CD4-positive, alpha-beta T cell treated with Interleukin-1 beta for 1 hour (primary cell): ENCODE measurements at places on chromosomes 13 and 19.

- no peak for DNase-seq
These were observed 267.1 kb upstream of the TMTC4 start for GRCh38 chr13:100941377-100942368.

DNA sequence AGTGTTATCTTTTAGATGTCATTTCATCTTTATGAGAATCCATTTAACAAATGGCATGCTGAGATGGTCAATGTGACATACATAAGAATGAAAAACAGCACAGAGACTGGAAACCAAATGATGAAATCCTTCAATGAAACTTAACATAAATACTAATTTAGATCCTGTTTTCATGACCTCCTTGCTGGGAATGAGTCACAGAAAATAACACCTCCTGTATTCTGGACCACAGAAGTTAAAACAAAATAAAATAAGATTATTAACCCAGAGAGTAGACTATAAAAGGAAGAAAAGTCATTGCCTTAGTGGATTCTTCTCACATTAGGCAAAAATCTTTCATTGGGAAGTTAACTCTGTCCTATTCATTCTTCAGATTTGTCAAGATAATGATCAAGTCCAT, 1.6 kb downstream of the DIAPH3 start:
- DNase-seq: no peak

DNA sequence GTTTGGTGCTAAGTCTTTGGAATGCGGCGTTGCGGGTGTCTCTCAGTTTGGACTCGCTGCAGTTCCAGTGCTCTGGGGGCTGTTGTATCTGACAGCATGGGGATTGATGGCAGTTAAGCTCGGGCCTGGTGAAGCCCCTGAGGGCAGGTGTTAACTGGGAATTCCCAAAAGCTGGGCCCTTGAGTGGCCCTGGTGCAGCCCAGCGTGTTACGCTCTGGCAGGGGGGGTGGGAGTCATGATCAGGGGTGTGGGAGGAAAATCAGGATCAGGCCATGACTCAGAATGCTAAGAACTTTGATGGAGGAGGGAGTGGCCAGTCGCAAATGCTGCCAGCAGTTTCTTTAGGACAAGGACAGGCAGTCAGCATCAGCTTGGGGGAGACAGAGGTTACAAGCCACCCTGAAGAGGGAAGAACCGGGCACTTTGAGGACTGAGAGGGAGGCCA, 19.6 kb downstream of the AP2A1 start:
- no peak for DNase-seq

- peak; percentile 23 for DNase-seq
These were observed 430 bp downstream of the MAP4K1 start for GRCh38 chr19:38617283-38617763.

GRCh38 chr19:18306209-18306887, 16.5 kb downstream of the LSM4 start:
- no peak for DNase-seq

GRCh38 chr19:55116232-55116858, 1.1 kb downstream of the PPP1R12C start:
- DNase-seq: peak; percentile 62

DNA sequence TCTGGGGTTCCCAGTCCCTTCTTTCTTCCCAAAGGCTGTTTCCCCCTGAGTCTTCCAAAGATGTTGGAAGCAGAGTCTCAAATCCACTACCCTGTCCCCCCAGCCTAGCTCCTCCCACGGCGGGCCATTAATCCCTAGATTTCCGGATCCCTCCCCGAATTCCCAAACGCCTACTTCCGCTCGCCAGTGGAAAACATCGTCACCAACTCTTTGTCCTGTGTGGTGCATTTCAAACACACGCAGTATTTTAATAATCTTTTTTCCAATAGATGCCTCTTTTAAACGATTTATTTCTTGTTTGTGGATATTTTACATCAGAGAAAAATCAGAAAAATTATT, 610 bp downstream of the ZNF791 start:
- DNase-seq: no peak

- no peak for DNase-seq
These were observed 1.8 kb downstream of the KATNAL1 start for GRCh38 chr13:30305456-30305970.

DNA sequence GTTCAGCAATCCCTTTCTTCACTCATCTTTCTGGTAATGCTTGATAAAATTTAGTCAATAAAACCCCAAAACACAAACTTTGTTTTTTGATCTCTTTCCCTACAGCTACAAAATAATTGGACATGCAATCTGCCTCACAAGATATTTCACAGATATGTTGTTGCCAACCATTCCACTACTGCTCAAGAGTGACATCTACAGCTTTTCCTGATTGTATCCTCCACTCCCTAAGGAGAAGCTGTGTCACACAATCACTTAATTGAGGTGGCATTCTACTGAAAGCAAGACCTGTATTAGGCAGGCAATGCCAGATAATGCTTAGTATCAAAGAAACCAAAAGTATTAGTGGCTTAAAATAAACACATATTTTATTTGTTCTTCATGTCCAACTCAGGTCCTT, 1646.2 kb upstream of the SPRY2 start:
- no peak for DNase-seq

- DNase-seq: no peak
These were observed 11.7 kb downstream of the UGGT2 start for GRCh38 chr13:96041326-96042110.

- no peak for DNase-seq
These were observed 13.1 kb upstream of the ZNF888 start for GRCh38 chr19:52936151-52936953.

DNA sequence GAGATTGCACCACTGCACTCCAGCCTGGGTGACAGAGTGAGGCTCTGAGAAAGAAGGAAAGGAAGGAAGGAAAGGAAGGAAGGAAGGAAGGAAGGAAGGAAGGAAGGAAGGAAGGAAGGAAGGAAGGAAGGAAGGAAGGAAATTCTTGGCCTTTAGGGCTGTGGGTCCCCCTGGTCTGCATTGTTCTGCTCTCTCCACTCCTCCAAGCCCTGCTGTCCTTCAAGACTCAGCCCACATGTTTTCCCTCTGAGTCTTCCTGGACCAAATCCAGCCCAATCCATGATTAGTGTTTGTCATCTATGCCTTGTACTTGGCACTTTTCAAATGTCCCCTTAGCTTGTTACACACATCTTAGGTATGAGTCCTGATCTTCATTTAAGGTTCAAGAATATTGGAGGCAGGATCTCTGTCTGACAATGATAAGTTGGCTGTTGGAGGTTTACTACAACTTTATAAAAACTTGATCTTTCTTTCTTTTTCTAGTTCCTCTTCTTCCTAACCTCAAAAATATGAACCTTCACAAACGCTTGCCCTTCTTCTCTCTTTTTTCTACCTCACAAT, 48.8 kb upstream of the INTS6 start:
- no peak for DNase-seq

GRCh38 chr13:78197231-78197630, 278.6 kb upstream of the EDNRB start:
- no peak for DNase-seq

GRCh38 chr13:76579701-76580100, 306.5 kb downstream of the KCTD12 start:
- no peak for DNase-seq

- DNase-seq: peak; percentile 62
These were observed 7.5 kb upstream of the LIN7B start for GRCh38 chr19:49106648-49107135.

- DNase-seq: no peak
These were observed 11.9 kb downstream of the ADAT3 start for GRCh38 chr19:1917146-1917545.

DNA sequence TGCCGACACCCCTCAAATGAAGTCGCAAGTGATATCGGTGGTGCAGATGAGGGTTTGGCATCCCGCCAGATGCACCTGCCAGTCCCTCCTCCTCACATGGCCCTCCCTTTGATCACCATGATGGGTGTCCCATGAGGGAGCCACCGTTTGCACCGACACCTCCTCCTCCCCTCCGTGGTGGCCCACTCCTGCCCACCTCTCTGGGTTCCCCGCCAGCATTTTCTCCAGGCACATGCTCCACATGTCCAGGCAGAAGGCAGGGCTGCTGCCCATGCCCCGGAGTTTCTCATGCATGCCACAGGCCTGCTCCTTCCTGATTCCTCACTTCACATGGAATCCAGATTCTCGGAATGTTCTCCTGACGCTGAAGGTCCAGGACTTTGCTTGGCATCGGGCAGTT, 49.3 kb downstream of the COL4A2 start:
- no peak for DNase-seq

GRCh38 chr19:40716031-40716481, 630 bp downstream of the COQ8B start:
- DNase-seq: peak; percentile 54

DNA sequence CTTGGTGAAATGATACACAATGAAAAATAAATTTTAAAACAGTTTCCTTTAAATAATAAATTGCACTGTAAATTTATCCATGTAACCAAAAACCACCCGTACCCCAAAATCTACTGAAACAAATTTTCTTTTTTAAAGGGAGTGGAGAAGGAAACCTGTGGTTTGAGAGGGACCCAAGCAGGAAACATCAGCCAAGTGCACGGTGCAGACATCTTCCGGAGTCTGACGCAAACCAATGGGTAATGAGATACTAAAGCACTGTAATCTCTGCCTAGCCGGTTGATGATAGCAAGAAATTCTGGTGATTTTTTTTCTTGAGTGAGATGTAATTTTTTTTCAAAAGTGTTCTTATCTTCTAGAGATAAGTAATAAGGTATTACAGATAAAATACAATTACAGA, 115.4 kb downstream of the ABCC4 start:
- DNase-seq: peak; percentile 55

- DNase-seq: no peak
These were observed 21.0 kb upstream of the ZNF43 start for GRCh38 chr19:21856773-21857514.

DNA sequence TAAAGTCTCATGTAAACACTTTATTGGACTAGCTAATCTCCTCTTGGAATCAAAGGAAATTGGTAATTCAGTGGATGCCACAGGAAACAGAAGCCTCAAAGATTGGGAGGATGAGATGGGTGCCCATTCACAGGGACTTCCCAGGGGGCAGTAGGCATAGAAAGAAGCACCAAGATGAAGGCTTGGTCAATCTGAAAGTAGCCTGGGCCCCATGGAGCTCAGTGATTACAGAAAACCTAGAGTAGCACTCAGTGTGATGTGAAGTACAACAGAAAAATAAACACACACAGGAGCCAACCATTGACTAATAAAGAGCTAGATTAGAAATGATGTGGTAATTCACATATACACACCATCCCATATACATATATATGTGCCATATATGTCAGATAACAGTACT, 560.6 kb downstream of the TBC1D4 start:
- no peak for DNase-seq

DNA sequence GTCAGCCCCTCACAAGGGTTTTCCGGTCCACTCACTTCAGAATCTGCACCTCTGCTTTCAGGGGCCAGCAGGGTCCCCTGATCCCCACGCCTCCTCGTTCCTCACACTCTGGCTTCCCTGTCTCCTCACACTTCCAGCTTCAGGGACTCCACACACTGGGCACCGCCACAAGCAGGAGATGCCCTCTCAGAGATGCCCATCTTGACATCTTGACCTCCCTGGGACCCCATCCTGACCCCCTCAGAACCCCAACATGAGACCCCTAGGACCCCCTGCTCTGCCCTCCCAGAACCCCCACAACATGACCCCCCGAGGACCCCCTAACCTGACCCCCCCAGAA, 2.7 kb downstream of the MAP2K2 start:
- no peak for DNase-seq

DNA sequence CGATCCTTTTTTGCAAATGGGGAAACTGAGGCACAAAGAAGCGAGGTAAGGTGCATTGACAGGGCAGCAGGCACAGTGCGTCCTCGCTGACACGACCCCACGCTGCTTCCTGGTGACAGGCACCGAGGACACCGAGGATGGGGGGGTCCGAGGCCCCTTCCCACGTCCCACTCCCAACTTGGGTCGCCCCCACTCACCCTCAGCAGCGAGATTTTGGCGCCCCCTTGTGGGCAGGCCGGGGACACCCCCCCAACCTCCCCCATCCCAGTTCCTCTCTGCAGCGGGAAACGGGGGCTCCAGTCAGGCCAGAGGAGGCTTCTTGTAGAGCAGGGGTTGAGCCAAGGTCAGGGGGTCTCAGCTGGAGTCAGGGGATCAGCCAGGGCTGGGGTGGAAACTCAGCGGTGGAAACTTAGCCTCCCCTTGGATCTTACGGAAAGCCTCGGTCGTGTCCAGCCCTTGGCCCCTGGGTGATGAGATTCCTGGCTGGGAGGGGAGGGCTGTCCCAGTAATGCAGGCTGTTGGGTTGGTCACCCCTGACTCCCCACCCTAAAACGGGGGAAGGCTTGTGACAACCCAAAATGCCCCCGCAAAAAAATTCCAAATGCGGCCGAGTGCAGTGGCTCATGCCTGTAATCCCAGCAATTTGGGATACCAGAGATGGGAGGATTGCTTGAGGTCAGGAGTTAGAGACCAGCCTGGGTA, 8.2 kb downstream of the SMIM24 start:
- peak; percentile 13 for DNase-seq

- DNase-seq: no peak
These were observed 467.2 kb downstream of the ITGBL1 start for GRCh38 chr13:101919541-101920181.

DNA sequence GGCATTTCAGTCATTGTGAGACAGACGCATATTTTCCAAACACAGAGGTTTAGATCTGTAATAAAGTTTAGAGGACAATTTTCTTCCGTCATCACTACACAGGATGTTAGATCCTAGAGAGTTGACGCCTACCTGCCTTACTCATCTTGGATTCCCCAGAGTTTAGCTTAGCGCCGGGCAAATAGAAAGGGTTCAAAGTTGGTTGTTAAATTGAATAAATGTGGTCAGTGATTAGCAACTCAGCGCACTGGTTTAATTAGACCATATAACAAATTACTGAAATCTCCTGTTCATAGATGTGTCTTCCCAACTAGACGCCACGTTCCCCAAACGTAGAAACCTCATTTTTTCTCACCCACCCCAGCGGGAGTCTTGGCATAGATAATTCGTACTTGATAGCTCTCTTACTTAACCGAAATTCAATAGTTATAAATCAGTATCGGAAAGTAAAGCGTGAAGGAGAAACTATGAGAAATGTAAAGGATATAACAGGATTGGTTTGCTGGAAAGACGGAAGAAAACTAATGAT, 726 bp upstream of the UFM1 start:
- no peak for DNase-seq

- no peak for DNase-seq
These were observed 630.3 kb downstream of the GPC5 start for GRCh38 chr13:92028695-92029094.

DNA sequence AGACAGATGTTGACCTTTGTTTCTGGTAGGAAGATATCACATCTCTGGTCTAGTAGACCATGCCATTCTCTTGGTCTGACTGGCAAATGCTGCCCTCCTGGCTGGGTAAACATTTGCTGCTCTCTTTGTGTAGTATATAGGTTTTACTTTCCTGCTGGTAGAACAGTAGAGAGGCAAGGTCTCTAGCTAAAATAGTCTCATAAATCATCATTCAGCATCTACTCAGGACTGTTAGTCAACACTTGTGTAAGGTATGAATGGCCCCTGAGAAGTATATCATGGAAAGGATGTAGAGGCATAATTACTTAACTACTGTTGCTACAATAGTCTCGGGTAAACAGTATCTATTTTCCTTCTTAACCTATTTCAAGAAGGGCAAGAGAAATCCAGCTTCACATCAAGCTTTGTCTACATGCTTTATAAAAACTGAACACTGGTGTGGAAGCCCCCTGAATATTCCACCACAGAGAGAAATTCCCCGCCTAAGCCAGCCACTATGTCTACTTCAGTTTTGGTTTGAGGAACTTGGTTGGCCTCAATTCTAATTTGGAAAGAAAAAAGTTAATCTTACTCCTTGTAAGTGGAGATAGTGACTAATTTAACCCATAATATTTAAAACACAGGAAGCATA, 18.4 kb upstream of the MYCBP2 start:
- DNase-seq: no peak

- DNase-seq: no peak
These were observed 208.5 kb downstream of the TSHZ3 start for GRCh38 chr19:31140717-31141116.
